ENCODE measurements at places on chromosomes 5 and 9.

DNA sequence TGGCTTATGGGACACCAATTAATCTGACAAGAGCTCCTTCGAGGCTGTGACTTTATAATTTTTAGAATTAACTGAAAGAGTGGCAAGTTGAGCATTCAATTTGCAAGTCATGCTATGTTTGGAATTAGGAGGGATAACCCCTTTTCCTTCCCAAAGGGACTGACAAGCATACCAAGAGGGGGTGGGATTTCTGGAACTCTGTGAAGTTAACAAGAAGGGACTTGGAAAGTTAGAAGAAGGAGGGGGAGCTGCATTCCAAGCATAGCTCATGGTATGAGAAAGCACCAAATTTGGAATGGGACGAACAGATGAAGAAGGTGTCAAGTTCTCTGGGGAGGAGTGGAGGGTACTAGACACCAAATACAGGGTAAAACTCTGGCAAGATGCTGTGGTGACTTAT, 8.9 kb upstream of the PALM2AKAP2 start:
- DNase-seq: no peak

DNA sequence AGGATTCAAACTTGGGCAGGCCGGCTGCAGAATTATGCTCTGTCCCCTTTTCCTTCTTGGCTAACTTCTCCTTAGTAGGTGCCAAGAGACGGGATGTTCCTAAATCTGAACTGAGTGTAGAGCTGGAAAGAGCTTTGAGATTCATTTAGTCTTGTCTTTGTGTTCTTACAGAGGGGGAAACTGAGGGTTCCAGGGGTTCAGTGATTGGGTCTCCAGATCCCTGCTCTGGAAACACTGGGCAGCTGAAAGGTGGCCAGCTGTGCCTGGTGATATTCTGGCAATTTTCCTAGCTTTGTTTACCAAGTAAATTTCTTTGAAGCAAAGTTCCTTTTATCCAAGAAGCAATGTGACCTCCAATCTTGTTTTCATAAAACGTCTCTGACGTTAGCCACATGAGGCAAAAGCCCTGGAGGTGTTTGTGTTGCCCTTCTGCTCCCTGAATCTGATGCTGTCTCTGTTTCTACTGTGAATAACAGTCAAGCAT, 288.7 kb downstream of the ZSWIM6 start:
- DNase-seq: no peak

- DNase-seq: no peak
These were observed 12.2 kb downstream of the QSOX2 start for GRCh38 chr9:136233411-136233810.

DNA sequence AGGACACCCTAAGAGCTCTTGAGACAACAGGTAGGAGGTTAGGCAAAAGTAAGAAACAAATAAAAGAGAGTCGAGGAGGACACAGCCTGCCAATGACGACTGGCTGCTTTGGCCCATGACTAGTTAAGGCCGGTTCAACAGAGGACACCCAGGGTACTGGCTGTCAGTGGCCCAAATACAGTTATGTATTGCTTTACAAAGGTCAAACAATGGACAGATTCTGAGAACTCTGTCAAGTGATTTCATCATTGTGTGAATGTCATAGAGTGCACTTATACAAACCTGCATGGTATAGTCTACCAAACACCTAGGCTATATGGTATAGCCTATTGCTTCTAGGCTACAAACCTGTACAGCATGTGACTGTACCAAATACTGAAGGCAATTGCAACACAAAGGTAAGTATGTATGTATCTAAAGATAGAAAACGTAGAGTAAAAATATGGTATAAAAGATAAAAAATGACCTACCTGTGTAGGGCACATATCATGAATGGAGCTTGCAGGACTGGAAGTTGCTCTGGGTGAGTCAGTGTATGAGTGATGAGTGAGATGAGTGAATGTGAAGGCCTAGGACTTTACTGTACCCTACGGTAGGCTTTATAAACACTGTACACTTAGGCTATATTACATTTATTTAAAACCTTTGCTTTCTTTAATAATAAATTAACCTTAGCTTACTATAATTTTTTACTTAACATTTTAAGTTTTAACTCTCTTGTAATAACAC, 6.5 kb upstream of the FAM81B start:
- DNase-seq: no peak

DNA sequence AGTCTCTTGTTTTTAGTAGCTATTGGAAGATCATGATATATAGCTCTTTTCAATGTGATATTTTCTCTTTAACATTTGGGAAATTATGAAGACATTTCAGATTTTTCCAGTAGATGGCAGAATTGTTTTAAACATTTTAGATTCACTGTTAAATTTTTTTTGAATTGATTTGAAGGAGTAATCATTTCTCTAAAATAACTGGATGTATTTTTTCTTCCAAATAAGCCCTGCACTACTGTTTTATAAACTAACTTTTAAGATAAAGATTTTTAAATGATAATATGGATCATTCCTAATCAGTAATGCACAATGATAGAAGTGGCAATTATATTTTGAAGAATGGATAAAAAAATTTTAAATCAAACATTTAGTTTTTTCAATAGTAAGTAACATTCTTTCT, 14.2 kb downstream of the NDUFAF2 start:
- no peak for DNase-seq

DNA sequence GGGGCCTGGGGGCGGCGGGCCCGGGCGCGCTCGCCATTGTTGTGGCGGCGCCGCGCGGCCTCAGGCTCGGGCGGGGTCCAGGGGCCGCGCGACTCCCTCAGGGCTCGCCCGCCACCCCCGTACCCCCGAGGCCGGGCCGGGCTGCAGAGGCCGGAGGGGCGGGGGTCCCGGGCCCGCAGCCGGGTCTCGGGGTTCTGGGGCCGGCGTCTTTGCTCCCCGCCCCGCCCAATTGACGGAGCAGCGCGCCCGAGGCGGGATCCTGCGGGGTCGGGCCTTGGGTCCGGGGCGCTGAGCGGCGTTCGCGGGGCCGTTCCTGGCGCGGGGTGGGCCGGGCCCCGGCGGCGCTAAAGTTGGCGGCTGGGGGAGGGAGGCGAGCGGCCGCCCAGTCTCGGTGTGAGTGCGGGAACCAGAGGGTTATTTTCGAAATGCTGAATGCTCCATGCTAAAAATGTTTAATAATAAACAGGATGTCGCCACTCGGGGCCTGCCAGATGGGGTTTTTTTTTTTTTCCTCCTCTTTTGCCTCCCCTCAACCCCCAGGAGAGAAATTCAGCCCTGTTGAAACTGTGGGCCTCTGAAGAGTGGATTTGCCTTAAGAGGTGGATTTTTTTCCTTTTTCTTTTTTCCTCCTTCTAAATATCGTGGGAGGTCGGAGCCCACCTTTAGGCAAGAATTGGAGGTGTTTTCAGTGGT, 724 bp downstream of the PRRC2B start:
- peak; percentile 69 for DNase-seq

GRCh38 chr5:103889500-103890209, 327.1 kb upstream of the NUDT12 start:
- DNase-seq: no peak

- DNase-seq: no peak
These were observed 10.2 kb upstream of the SFXN1 start for GRCh38 chr5:175467983-175468690.

- peak; percentile 86 for DNase-seq
These were observed 11.0 kb upstream of the EXOSC2 start for GRCh38 chr9:130682421-130683121.

- DNase-seq: no peak
These were observed 15.1 kb downstream of the ERMP1 start for GRCh38 chr9:5817862-5818261.

- DNase-seq: no peak
These were observed 24.7 kb downstream of the DNAJA1 start for GRCh38 chr9:33049680-33050361.

DNA sequence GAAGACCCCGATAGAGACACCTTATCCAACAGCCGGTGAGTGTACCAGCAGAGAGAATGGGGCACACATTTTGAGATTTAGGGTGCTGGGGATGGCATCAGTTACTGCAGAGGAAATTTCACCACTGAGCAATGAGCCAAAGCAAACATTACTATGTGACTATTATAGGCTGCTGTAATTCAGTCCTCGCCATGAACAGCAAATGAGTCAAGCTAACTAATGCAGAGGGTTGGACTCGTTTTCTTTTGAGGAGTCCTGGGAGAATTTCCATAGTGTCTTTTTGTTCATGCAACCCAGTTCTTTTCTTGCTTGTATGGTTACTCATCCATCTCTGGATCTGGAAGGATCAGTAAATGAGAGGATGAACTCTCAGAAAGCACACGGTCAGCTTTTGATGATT, 323.8 kb downstream of the PSAT1 start:
- no peak for DNase-seq

DNA sequence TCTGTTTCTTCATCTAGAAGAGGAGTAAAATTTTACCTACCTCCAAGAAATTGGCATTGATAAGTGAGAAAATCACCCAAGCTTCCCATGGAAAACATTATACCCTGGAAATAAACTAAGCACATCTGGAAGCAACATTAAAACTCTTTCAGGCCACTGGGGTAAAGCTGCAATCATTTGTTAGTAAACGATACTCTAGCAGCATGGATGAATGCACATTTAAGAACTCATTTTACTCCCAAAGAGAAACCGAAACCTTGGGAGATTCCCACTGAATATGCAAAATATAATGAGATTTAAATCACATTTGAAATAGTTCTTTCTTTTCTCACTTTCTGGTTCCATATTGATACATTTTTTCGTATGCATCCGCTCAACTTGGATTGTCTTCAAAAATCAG, 467.5 kb downstream of the EFNA5 start:
- DNase-seq: no peak

DNA sequence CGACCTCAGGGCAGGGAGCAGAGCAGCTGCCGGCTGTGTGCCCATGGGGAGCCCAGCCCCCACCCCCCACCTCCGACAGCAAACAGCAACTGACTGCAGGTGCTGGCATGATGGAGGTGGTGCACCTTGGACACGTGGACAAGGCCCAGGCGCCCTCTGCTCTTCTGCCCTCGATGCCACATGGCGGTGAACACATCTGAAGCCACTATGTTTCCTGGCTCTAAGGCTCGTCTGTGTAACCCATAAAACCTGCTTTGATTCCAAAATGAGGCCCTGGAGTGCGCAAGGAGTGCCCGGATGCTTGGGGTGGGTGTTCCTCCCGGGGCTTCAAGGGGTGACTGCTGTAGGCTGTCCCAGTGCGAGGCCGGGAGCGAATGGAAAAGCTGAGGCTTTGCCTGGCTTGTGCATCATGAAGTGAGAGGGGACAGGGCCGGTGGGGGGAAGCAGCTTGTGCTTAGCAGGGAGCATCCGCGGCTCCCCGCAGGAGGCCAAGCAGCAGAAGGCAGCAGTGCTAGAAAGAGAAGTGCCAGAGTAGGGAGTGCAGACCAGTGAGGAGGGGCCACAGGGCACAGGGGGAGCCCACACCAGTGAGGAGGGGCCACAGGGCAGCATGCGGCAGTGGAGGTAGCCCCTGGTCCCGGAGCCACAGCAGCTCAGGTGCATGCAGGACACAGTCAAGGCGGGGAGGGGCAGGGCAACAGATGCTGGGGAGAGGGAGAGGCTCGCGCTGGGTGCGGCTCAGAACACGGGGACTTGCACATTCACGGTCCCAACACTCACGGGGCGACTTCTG, 30.0 kb downstream of the NKD2 start:
- no peak for DNase-seq

- DNase-seq: no peak
These were observed 97.9 kb downstream of the CHSY3 start for GRCh38 chr5:130002183-130002582.

DNA sequence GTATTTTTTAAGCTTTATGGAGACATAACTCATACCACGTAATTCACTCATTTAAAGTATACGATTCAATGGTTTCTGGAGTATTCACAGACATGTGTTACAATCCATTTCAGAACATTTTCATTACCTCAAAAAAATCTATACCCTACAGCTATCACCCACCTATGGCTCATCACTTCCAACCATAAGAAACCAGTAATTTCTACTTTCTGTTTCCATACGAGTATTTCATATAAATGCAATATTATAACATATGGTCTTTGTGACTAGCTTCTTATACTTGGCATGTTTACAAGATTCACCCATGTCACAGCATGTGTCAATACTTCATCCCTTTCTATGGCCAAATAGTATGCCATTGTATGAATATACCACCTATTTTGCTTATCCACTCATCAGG, 18.8 kb downstream of the UBQLN1 start:
- no peak for DNase-seq

GRCh38 chr5:80184235-80185023, 71.4 kb downstream of the SERINC5 start:
- no peak for DNase-seq

- no peak for DNase-seq
These were observed 102.0 kb downstream of the TRIM32 start for GRCh38 chr9:116789081-116789480.

DNA sequence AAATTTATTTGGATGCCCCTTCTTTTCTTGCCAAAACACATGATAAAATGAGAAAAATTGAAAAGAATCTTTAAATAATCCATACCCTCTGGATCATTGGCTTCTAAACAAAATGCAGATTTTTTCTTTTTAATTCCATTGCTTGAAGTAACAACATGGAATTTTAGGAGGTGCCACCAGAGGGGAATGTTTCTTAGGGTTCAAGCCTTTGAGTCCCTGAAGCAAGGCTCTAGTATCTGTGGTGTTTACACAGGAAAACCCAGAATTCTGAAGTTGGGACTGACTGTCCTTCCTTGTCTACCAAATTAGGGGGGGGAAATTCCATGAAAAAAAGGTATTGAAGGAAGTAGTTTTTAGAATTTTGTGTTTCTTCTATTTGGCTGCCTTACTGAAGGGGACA, 69.4 kb downstream of the LMNB1 start:
- no peak for DNase-seq

DNA sequence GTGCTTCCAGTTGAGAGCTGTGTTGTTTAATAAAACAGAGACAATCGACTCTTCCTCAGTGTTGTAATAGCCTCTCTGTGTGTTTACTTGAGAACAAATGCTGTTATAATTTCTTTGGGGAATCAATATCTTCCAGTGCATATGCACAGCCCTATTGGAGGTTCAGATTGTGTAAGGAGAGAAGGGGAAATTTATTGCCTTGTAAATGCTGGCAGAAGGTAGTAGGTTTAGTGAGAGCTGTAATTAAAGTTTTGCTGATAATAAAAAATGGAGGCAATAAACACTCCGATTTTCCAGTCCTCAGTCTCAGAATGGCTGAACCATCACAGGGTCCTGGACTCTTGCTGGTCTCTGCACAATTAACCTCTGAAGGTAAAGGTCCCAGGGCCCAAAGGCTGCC, 128.3 kb downstream of the C5orf15 start:
- DNase-seq: no peak

- no peak for DNase-seq
These were observed 4.5 kb downstream of the TENT4A start for GRCh38 chr5:6717687-6718086.

DNA sequence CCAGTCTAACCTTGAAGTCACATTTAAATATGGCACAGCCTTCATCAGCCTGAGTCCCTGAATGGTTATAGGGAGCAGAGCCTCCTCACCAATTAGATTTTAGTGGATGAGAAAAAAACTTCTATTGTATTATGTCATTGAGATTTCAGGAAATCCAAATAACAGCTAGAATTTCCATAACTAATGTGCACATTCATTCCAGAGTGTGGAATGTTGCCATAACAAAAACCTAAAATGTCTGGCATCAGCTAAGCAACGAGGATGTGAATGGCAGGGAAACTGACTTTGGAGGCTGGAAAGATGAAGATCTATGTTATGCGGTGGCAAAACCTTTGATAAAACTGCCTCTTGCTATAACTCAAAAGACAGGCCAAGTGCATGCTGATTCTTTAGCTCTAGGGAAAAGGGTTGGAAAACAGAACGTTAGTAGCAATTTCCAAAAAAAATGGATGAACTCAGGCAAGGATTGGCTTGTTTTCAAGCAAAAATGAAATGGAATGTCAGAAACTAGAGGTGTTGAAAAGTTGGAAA, 91.3 kb upstream of the NFIB start:
- no peak for DNase-seq

GRCh38 chr9:13480693-13481092, 201.2 kb upstream of the MPDZ start:
- no peak for DNase-seq

- DNase-seq: no peak
These were observed 130.8 kb downstream of the C9orf152 start for GRCh38 chr9:110076894-110077725.
